NCI-H187 treated with DMSO at 0.1 percent for 48 hours (cell line): ENCODE measurements at places on chromosomes 1 and 21.

- DNase-seq: no peak
Observed at GRCh38 chr1:35882586-35882944, 444 bp upstream of the AGO1 start.

- no peak for DNase-seq
Observed at GRCh38 chr1:15215116-15215515, 31.9 kb upstream of the FHAD1 start.

GRCh38 chr1:94463765-94464330 lies 45.7 kb downstream of the ABCD3 start:
- DNase-seq: no peak

- no peak for DNase-seq
Observed at GRCh38 chr1:168767894-168768584, 39.0 kb upstream of the DPT start.

GRCh38 chr1:31937300-31938183 lies 626 bp downstream of the PTP4A2 start:
- no peak for DNase-seq
